ENCODE measurements at places on chromosomes 3 and 15. TPM values are rescaled to one million over a fixed set of nuclear protein-coding genes. Genes with fewer than 3 reads are reported as not detected.

GRCh38 chr15:68787609-68788263, 33.0 kb downstream of the ANP32A start:
- no peak for DNase-seq

DNA sequence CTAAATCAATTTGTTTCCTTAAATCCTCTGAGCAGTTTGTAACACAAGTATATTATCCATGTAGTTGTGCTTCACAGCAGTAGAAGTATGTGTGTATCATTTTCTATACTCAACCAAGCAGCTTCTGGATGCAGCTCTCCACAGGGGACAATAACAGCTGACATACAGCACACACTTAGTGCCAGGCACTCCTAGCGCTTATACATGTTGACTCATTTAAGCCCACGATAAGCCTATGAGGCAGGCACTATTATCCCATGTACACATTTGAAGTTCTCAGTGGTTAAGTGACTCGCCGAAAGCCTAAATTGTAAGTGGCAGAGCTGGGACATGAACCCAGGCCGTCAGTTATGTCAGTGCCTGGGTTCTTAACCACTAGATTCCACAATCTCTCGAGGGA, 20.3 kb upstream of the LPP start:
- DNase-seq, result no peak

DNA sequence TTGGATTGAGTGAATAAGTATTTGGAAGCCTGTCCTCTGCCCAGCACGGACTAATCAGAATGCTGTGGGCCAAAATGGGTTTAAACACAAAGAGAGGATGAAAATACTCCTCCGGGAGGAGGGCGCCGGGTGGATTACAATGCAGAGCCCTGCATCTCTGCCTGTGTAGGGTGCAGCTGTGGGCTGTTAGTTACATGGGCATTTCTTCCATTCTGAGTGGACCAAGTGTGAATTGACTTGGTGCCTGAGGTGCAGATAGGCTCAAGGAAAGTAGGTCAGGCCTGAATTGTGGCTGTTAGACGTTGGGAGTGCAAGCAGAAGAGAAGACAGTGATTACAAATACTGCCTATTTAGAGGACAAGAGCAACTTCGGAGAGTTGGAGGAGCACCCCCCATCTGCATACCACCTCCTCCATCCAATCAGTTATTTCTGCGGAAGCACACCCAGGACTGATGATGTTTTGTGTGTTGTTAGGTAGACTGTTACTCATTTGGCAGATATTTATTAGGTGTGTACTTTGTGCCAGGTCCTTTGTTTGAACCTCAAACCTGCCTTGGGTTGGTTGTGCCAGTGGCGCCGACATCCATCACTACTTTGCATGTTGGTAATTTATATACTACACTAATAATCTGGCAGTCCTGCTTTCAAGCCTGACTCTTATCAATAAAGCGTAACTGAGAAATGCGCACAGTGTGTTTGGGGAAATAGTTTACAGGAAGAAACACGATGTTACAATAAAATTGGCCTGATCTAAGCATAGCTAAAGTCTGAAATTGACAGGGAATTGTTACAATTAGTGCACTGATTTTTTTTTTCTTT, 33.0 kb downstream of the PTPRG start:
- no peak for DNase-seq

DNA sequence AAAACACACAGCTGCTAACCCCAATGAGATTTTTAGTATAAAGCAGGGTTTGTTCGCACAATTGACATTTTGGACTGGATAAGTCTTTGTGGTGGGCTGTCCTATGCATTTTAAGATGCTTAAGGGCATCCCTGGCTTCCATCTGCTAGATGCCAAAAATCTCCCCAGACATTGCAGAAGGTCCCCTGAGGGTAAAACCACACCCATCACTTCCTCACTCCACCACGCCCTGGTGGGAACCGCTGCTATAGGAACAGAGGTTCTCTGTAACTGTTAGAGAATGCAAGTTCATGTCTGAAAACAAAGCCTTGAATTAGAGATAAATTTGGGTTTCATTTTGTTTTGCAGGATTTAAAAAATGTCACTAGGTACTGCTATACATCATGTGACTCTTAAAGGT, 67.7 kb downstream of the ARHGEF26 start:
- DNase-seq, result no peak

DNA sequence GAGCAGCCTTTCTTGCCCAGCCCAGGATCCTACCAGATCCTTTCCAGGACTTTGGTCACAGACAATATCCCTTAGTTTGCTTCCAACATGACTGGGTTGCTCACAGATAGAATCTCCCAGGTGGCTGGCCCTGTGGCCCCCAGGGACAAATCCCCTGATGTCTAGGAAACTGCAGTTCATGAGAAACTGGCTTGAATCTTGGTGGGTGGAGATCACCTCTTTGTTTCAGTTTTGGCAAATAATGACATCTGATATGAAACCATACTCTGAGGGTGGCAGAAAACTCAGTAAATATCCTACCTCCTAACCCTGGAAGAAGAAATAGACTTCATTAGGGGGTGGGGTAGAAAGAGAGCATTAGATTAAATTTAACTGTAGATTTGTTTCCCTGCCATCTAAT, 44.1 kb upstream of the PFN2 start:
- no peak for DNase-seq

DNA sequence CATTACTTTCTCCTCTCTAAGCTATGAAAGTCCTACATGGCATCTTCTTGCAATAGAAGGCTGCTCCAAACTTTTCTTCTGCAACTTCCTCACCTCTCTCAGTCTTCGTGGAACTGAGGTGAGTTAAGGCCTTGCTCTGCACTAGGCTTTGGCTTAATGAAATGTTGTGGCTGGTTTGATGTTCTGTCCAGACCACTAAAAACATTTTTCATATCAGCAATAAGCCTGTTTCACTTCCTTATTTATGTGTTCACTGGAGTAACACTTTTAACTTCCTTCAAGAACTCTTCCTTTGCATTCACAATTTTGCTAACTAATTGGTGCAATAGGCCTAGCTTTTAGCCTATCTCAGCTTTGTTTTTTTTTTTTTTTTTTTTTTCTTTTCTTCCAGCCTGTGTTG, 335.3 kb upstream of the NECTIN3 start:
- DNase-seq, result no peak

DNA sequence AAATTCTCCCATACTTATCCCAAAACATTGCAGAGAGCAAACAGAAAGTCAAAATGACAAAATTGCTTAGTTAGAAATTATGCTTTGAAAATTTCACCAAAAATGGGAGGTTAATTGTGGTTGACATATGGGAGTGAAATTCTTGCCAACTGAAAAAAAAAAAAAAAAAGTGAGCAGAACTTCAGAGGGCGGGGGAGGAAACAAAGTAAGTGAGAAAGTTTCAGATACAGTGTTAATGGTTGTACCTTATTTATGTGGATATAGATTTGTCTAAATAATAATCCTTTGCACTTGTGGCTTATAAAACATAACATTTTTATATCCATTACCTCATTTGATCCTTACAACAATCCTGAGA, 91.5 kb upstream of the RAP2B start:
- DNase-seq, result no peak

DNA sequence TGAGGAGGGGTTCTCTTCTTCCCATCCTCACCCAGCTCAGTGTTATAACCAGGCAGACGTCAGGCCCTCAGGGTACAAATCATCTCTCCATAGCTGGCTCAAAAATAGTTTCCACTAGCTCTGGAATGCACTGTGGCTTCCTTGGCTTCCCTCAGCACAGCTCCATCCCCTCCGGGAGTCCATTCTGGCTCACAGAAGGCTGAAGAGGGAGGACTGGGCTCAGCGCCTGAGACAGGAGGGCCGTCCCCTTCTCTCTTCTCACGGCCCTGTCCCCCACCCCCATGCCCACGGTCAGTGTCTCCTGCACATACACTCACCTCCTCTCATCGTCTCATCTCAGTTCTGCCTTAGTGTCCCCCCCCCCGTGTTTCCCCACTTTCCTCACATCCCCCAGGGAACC, 50.1 kb downstream of the UMPS start:
- no peak for DNase-seq

DNA sequence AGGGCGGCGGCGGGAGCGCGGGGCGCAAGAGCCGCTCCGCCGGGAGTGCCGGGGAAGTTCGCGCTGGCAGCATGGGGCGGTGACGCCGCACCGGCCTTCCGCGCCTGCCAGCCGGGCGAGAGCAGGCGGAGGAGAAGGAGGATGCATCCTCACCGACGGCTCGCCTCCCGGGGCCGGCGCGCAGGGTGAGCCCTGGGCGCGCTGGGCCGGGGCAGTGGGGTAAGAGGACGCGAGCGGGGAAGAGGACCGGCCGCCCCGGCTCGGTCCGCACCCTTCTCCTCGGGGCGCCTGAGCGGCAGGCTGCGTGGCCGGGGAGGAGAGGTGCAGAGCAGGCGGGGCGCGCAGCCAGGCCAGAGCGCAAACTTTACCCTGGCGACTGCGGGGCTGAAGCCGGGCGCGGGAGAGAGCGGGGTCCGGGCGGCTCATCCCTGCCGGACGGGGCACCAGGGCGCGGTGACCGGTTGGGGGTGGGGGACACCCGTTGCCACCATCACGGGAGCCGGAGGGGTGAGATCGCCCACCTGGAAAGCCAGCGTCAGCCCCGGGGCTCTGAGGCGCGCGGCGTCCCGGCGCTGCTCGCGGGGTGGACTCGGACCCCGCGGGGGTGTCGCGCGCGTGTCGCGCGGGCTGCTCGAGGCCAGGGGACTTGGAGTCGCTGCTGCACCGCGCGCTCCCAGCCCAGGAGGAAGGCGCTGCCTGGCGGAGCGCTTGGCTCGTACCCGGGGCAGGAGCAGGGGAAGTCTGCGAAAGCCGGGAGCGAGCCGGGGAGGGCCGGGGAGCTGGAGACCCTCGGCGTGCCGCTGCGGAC, 542 bp downstream of the GABRA5 start:
- DNase-seq, result no peak

The CCDC39 gene
- not detected for polyA plus RNA-seq
